ENCODE measurements at places on chromosomes 4 and X.

DNA sequence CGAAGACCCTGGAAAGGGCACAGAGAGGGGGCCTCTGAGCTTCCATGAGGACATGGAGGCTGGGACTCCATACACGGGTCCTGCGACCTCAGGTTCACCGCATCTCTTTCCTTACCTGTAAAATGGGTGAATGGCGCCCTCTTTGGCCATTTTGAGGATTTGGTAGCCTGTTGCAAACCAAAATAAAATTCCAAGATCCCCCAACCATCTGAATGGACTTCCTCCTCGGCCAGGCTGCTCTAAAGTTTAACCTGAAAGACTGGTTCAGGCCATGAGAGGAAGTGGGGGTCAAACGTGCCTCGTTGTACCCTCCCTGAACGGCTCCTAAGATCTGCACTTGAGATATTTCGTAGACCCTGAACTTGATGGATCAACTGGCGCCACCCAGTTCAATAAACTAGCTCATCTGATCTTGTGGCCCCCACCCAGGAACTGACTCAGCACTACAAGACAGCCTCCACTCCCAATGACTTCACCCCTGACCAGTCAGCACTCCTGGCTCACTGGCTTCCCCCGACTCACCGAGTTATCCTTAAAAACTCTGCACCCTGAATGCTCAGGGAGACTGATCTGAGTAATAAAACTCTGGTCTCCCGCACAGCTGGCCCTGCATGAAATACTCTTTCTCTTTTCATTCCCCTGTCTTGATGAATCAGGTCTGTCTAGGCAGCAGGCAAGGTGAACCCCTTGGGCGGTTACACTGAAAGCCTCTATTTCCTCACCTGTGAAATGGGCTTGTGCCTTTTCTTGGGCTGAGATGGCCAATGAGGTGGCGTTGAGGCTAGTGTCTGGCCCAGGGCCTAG is 32.9 kb upstream of the GPR78 start:
- no peak for DNase-seq

- no peak for DNase-seq
These were observed 102.7 kb downstream of the TAB3 start for GRCh38 chrX:30786374-30786773.

DNA sequence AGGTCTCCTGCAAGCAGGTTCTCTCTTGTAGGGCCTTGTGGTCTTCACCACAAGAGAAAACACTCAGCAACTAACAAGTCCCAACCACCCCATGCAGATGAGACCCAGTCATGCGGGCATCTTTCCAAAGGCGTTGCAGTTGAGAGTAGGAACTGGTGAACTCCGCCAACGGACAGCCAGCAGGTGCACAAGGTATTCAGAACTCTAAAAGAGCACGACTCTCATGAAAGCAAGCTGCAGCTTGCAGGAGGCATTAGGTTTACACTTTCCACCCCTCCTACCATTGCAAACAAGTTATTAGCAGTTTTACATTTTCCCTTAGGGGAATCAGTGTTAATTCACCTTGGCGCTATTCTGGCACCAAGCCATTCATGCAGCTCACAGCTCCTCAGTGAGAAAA is 173.4 kb upstream of the KIT start:
- DNase-seq = no peak

DNA sequence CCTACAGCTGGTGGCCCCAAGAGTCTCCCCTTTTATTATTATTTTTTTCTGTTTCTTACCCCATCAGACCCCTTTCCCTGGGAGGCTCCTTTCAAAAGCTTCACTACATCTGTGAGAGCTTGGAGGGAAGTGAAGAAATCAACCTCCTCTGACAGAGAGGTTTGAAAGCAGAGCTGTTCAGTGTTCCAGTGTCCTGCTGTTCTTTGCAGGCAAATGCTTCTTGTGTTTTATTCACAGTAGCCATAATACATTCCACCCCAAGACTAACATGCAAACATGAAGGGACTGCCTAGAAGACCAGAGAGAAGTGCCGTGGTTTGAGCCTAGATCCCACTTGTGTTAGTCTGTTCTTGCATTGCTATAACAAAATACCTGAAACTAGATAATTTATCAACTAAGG is 192.1 kb downstream of the PTTG2 start:
- DNase-seq = no peak

GRCh38 chr4:143486314-143486713 is 27.2 kb upstream of the SMARCA5 start:
- DNase-seq = no peak

DNA sequence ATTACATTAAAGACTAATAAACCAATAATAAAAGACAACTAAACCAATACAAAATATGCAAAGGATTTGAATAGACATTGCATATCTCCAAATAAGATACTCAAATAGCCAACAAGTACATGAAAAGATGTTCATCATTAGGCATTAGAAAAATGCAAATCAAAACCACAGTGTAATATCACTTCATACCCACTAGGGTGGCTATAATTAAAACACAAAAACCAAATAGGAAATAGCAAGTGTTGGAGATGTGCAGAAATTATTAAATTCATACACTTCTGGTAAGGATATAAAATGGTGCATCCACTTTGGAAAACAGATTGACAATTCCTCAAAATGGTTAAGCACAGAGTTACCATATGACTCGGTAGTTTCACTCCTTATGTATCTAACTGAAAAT is 860.8 kb upstream of the DIAPH2 start:
- DNase-seq = no peak

DNA sequence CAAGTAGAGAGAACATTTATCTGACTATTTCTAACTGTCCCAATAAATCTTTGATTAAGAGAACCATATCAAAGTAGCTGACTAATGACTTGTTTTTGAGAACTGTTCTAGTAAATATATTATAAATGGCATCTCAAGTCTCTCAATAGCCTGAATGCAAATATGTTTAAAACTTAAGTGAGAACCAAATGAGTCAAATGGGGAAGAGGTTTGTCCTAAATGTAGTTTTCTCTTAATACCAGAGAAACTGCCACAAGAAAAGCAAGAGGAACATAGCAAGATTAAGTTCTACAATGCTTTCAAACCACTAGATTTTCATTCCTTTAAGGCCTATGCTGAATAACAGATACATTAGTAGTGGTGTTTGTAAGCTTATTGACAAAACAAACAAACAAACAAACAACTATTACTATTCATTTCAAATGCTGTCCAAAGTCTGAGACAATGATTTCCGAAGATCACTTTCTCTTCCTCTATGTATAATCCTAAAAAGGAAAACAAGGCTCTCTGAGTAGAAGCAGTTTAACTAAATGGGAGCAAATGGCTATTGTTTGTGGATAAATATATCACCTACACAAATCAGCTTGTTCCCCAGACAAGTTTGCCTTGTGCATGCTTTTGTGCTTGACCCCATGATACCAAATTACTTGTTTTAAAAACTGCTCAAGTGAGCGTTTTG is 408.4 kb upstream of the EMCN start:
- DNase-seq = no peak

DNA sequence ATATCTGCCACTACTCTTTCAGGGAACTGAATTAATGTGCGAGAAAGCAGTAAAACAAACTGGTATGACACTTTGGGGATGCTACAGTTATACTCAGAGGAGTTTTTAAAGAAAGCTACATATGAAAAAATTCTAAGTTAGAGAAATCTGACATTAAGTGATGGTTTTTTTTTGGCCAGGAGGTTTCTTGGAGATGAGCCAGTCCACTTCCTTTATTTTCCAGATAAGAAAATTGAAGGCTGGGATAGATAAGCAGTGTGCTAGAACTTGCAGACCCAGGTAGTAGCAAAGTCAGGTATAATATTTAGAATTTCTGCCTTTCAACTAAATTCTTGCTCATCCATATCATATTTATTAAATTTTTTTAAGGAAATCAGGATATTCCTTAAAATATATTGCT is 106.8 kb downstream of the FAT4 start:
- DNase-seq = no peak

DNA sequence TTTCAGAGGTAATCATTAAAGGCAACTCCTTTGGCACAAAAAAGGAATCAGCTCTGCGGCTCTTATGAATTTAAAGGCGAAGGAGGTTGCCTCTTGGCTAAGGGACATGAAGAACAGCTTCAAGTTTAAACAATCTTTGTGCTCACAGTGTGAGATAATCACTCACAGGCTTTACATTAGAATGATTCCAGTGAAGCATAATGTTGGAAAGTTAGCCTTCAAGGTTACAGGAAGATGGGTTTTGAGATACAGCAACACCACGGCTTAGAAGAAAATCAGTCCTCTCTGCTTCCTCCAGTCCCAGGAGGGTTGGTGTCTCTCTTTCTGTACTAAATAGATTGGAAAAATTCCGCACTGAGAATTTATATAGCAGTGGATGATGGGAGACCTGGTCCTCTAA is 11.6 kb upstream of the SCD5 start:
- no peak for DNase-seq

DNA sequence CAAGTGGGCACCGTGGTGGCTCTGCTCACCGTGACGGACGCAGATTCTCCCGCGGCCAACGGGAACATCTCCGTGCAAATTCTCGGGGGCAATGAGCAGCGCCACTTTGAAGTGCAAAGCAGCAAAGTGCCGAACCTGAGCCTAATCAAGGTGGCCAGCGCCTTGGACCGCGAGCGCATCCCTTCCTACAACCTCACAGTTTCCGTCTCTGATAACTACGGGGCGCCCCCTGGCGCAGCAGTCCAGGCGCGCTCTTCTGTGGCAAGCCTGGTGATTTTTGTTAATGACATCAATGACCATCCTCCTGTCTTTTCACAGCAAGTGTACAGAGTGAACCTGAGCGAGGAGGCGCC is 2.7 kb downstream of the FAT4 start:
- no peak for DNase-seq

- no peak for DNase-seq
These were observed 273.8 kb upstream of the CLNK start for GRCh38 chr4:10958226-10958856.

All from activated CD4-positive, CD25-positive, alpha-beta regulatory T cell (primary cell).